ENCODE measurements at places on chromosomes 4 and X.

GRCh38 chr4:112172180-112172579 lies 26.9 kb downstream of the FAM241A start:
- no peak for DNase-seq

- DNase-seq, result no peak
Measured at GRCh38 chrX:150058728-150059127, 120.4 kb upstream of the EOLA2 start.

- no peak for DNase-seq
Measured at GRCh38 chr4:178752954-178753525, 1310.8 kb upstream of the AGA start.

DNA sequence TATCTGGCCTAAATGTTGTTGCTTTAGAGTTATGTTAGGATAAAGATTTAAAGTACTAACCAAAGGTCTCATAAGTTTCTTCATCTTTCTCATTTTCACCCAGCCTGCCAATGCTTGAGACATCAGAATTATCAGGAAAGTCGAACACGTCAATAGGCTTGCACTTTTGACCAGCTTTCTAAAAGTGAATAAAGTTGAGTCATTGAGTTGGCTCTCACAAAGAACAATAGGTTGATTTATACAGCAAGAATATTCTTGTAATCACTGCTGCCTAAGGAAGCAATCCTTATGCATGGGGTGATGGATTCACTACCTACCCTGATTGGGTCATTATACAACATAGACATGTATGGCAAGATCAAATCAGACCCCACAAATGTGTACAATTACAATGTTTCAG lies 5.0 kb downstream of the CENPU start:
- DNase-seq, result no peak

DNA sequence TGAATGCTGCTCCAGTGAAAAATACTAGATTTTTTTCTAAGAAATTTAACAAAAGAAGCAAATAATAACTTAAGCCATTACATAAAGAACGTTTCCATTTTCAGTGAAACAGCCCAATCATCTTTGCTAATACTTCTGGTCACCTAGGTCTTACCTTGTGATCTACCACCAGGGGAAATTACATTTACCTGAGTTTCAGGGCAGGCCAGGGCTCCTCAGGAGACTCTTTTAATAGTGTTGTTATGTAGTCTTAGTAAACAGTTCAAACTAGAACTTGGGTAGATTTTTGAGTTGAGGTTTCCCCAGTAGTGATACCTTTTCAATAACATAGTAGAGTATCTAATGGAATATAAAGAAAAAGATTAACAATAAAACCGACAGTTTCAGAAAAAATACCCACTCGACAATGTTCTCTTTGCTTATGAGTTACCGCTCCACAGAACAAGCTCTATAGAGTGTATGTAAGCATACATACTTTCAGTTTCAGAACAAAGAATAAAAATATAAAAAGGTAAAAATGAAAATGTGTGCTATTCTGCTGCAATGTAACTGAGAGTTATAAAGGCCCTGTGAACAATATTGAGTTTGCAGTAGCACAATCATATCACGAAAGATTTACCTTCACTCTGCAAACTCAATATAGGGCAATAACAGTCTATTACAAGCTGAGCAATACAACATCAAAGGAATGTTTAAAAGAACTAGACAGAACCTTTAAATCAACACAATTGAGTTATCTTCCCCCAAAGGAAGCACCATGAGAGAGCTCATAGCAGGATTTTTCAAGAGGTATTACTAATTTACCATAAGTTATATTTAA lies 165.8 kb downstream of the ATOH1 start:
- DNase-seq, result no peak

DNA sequence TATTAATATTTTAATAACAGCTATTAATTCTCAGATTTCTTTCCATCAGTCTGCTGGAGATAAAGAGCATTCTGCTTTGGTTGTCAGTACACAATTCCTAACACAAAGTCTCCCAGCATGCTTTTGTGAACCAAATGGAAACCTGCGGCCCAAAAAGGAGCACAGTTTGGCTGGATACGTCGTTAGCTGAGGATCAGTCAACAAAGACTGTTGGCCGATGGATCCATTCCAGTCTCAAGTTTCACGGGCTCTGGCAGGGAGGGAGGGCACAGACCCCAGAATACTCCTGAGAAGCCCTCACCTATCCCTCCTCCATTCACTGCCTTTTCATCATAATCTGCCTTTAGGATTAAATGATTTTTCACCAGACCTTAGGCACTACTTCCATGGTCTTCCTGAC lies 26.3 kb upstream of the PRSS48 start:
- DNase-seq, result no peak

DNA sequence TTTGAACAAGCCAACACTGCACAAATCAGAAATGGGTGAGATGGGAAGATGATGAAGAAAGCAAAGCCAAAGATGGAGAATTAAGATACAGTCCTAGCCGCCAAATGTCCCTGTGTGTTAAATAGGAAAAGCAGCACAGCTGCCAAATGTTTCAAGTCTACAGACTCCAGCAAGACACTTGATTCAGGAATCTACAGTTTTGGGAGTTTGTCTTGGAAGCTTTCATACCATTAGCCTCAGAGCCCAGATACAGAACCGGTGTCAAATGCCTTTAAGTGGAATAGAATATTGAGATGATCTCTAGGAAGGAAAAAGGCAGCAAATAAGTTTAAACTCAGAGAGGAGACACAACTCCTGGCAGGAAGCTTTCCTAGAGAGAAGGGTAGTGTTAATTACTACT lies 30.3 kb downstream of the OPHN1 start:
- DNase-seq, result no peak

- DNase-seq, result peak; percentile 75
Measured at GRCh38 chr4:89294573-89295269, 12.9 kb downstream of the GPRIN3 start.

DNA sequence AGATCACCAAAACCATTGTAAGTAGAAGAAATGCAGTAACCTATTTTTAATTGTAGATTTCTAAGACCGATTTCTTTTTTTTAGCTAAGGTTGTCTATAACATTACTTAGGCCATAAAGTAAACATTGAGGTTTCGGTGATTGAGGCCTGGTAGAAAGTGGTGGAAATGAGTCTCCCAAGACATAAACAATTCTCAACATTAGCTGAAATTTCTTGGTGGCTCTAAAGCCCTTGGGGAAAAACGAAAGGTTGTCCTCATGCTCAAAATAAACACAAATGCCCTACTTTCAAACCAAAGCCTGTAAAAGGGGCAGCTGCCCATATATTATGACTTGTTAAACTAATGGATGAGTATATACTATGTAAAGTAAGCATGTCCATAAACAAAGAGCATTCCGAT lies 98.8 kb downstream of the SCFD2 start:
- DNase-seq, result no peak

DNA sequence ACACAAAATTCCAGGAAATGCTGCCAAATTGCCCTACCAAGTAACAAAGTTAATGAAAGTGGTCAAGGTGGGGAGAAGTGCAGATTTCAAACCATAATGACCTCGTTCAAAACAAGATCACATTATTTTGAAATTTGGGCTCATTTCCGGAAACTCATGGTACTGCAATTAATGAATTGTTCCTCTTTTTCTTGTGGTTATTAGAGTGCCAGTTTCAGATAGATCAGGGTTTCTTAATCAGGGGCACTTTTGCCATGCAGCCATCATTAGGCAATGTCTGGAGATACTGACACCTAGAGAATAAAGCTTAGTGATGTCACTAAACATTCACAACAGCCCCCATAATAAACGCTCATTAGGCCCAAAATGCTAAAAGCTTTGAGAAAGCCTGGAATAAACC lies 381.5 kb upstream of the GALNT7 start:
- DNase-seq, result no peak

- peak; percentile 24 for DNase-seq
Measured at GRCh38 chrX:57573754-57574153, 18.1 kb upstream of the ZXDB start.

DNA sequence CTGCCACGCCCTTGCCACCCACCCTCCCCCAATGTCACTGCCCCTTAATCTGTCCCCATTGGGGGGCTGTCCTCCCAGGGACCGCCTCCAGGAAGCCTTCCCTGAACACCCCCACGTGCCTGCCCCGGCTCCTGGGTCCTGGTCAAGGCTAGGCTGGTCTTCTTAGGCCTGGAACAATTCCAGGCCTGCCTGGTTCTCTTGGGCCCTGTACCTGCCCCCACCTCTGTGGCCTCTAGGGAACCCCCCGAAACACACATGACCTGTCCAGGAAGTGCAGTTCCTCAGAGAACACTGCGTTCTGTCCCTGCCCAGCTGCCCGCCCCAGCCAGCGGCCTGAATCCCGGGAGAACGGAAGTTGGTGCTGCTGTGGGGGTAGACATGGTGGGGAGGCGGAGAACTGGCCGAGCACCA lies 5.1 kb downstream of the MXD4 start:
- no peak for DNase-seq

- DNase-seq, result no peak
Measured at GRCh38 chr4:80360900-80361299, 25.4 kb downstream of the CFAP299 start.

- DNase-seq, result peak; percentile 4
Measured at GRCh38 chrX:45710081-45710801, 509.6 kb upstream of the DIPK2B start.

DNA sequence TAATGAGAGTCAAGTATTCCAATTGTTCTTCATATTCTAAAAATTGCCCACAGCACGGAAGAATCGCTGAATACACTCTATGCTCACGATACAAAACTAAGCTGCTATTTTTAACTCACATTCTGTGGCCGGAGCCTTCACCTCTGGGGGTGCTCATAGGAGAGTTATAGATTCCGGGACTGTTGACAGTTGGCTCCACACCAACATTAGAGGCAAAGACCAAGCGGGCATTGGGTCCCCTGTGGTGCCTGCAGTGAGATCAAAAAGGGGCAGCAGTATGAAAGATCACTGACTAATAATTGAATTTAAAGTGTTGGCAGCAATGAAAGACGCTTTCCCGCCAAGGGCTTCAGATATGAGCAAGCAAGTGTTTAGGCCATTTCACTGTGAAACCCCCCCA lies 146.0 kb downstream of the TMEM144 start:
- DNase-seq, result no peak

GRCh38 chr4:13248621-13249298 lies 235.4 kb downstream of the RAB28 start:
- no peak for DNase-seq

DNA sequence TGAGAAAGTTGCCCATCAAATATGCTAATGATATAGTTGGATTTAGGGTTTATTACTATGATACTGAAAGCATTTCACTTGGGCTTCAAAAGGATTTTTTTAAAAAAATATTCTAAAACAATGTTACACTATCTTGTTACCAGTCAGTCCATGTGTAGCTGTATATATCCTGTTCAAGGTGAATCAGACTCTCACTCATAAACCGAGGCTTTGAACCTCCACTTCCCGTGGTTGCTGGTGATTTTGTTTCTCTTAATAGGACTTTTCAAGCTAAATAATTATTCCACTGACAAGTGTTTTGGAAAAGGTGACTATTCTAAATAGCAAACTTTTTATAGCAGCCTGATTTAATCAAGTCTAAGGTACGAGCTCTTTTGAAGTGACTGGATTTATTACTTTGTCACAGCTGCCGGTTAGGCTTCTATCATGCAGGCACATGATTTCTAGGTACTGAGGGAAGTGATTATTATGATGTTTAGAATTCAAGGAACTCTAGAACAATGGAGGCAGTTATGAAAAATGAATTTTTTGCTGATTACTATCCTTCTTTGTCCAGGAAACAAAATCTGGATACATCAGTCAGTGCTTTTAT lies 287.7 kb downstream of the KCTD8 start:
- DNase-seq, result no peak

- no peak for DNase-seq
Measured at GRCh38 chr4:44869985-44870384, 143.6 kb upstream of the GNPDA2 start.

DNA sequence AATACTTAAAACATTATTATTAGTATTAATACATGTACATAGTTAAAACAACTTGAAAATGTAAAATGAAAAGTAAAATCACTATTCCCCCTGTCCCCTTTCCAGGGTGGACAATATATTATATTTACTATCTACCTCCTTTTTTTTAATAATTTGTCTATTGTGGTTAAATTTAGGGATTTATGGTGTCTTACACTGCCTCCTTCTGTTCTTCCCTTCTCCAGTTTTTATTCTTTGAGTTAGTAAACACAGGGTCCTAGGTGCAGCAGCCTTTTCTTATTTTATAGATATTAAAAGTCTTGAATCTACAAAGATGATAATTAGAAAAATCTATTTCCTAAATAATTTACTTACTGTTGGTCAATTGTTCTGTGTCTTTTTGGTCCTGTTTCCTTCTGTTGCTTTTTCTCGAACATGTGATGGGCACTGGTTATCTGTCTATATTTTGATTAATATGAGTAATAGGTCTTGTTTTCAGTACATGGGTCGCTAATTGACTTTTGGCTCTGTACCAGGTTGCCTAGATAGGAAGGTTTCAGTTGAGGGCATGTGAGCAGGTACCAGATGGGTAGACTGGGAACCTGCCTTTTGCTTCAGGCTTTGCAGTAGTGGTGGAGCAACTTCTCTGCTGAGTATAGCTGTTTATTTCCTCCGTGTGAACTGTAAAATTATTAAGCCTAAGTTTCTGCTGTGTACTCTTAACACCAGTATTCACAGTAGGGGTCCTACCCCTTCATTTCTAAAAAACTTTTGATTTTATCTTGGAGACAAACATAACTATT lies 1.1 kb downstream of the NUDT9 start:
- no peak for DNase-seq

GRCh38 chr4:180827232-180828009 lies 1415.8 kb upstream of the TENM3 start:
- DNase-seq, result no peak

GRCh38 chrX:72392042-72392441 lies 86.3 kb upstream of the CITED1 start:
- no peak for DNase-seq

GRCh38 chr4:92172203-92172602 lies 131.6 kb upstream of the GRID2 start:
- DNase-seq, result no peak

- DNase-seq, result no peak
Measured at GRCh38 chrX:78064152-78064551, 39.9 kb upstream of the PGK1 start.

GRCh38 chrX:7620560-7620959 lies 222.4 kb upstream of the VCX start:
- no peak for DNase-seq

- DNase-seq, result no peak
Measured at GRCh38 chrX:6279277-6279909, 50.7 kb upstream of the NLGN4X start.

- DNase-seq, result no peak
Measured at GRCh38 chr4:1874201-1874600, 3.0 kb downstream of the NSD2 start.

- no peak for DNase-seq
Measured at GRCh38 chr4:163448540-163449203, 24.9 kb downstream of the TKTL2 start.

- no peak for DNase-seq
Measured at GRCh38 chr4:189374176-189374575, 566.5 kb upstream of the FRG1 start.

- peak; percentile 27 for DNase-seq
Measured at GRCh38 chrX:53445977-53446376, 11.8 kb upstream of the HSD17B10 start.
